ENCODE measurements at places on chromosomes 5 and 9.

GRCh38 chr9:115262952-115263351, 145.0 kb upstream of the TNC start:
- H3K4me3 ChIP-seq = no peak overlapping the region
- no peaks in the 10 kb centered on the region for H3K4me1 ChIP-seq
- no peaks in the 10 kb centered on the region for H3K36me3 ChIP-seq
- H3K27me3 ChIP-seq = no peaks in the 10 kb centered on the region
- DNase-seq = no peak

DNA sequence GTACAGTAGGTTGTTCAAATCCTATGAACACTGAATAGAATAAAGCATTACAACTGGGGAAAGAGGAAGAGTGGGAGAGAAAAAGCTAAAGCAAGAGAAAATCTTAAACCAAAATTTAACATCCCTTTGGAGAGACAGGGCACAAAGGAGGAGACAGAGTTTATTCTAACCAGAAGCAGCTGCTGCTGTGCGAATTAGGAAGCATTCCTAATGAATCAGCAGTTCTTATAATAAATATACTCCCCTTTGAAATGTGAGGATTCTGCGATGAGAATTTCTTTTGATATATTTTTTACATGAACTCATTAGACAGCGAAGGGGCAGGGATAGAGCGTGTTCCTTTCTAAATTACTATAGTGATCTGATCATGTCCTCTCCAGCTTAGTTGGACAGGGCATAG, 233.4 kb downstream of the DENND1A start:
- no peak overlapping the region for H3K27ac ChIP-seq
- no peak for DNase-seq
- H3K4me1 ChIP-seq = no peaks in the 10 kb centered on the region
- no peaks in the 10 kb centered on the region for H3K36me3 ChIP-seq
- no peaks in the 10 kb centered on the region for H3K27me3 ChIP-seq

DNA sequence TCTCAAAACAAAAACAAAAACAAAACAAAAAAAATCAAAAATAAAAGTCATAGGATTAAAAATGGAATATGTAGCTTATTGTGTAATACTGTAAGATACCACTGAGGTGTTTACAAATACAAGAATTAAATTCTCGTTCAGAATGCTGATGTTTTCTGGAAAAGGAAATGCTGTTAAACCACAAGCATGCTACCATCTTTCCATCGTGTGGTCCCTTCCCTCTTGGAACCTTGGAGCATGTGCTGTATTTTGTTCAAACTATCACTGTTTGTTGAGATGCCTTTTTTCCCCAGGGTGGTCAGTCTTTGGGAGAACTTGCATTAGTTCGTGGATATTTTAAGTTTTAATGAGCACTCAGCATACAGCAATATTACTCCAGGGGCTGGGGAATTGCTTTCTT, 39.7 kb downstream of the SUB1 start:
- H3K4me3 ChIP-seq = no peak overlapping the region
- no peak for DNase-seq
- H3K36me3 ChIP-seq = no peaks in the 10 kb centered on the region

DNA sequence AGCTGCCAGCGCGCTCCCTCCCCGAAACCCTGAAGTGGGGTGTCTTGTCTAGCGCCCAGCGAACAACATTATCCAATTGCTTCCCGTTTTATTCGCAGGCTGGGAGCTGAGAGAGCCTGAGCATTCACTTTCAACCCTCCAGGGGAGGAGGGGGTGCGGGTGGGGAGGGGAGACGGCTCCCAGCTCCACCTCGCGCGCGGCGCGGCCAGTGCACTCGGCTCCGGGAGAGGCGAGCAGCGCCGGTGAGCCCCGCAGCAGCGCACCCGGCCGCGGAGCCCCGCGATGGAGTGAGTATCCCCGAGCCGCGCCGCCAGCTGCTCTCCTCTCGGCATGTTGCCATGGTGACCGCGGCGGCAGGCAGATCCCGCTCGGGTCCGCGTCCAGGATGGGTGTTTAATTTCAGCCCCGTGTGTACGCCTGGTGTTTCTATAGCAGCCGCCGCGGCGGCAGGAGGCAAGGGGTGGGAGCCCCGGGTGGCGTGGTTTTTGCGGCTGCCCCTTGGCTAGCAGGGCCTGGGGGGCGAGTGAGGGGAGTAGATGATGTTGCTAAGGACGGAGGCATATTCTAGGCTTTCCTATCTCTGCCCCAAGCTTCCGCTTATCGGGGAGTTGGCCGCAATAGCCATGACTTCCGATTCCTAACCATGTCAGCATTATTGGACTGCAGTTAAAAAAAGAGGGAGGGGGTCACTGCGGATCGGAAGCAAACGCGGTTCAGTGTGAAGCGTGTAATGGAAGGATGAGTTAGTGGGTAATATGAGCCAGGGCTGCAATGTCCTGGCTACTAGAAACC, 139.2 kb upstream of the PALM2AKAP2 start:
- H3K27ac ChIP-seq = no peak overlapping the region
- H3K4me1 ChIP-seq = no peaks in the 10 kb centered on the region
- H3K36me3 ChIP-seq = no peaks in the 10 kb centered on the region
- no peak for DNase-seq
- H3K27me3 ChIP-seq = peaks cover 31% of the 10 kb centered on the region

GRCh38 chr9:95641586-95641985, 124.8 kb upstream of the PTCH1 start:
- peaks cover 10% of the 10 kb centered on the region for H3K27me3 ChIP-seq
- no peaks in the 10 kb centered on the region for H3K36me3 ChIP-seq
- H3K4me3 ChIP-seq = no peak overlapping the region
- DNase-seq = no peak

- peak; percentile 65 for DNase-seq
- H3K27ac ChIP-seq = no peak overlapping the region
- peaks cover 4% of the 10 kb centered on the region for H3K27me3 ChIP-seq
- H3K4me3 ChIP-seq = no peak overlapping the region
Measured at GRCh38 chr9:110217656-110218099, 9.7 kb upstream of the C9orf152 start.
